NT2/D1 (cell line): ENCODE measurements at places on chromosomes 7 and 10.

GRCh38 chr10:91787810-91788209 is 10.4 kb upstream of the TNKS2 start:
- no peak for DNase-seq

GRCh38 chr7:90180649-90181048 is 26.4 kb downstream of the STEAP1 start:
- no peak for DNase-seq

DNA sequence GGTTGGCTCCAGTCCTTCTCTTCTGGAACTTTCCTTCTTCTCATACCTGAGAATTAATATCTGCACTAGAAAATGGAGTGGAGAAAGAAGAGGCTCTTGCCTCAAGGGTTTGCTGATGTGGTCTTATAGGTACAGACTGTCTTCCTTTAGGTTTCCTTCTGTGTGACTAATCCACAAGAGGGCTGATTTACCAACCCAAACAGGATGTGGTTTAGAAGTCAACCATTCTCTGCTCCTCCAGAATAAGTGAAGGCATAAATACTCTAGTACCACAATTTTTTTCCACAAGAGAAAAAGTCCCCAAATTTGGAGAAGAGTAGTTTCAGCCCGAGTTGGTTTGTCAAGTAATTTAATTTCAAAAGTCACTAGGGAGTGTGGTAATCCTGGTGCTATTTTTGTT is 85.8 kb downstream of the NRP1 start:
- DNase-seq = no peak

GRCh38 chr7:138032186-138032585 is 30.3 kb upstream of the CREB3L2 start:
- DNase-seq = no peak

GRCh38 chr10:71840958-71841335 is 10.1 kb downstream of the PSAP start:
- DNase-seq = no peak
